ENCODE measurements at places on chromosomes 5 and 9. TPM values are rescaled to one million over a fixed set of nuclear protein-coding genes. Genes with fewer than 3 reads are reported as not detected.
A peak's percentile ranks its signal among the peaks of the same experiment; 100 is the strongest.

GRCh38 chr5:5341531-5342292 is 80.8 kb upstream of the ICE1 start:
- no peak for DNase-seq
- no peaks in the 10 kb centered on the region for H3K36me3 ChIP-seq
- no peak overlapping the region for H3K27ac ChIP-seq
- no peak overlapping the region for H3K4me3 ChIP-seq
- no peaks in the 10 kb centered on the region for H3K27me3 ChIP-seq
- H3K4me1 ChIP-seq = no peaks in the 10 kb centered on the region

DNA sequence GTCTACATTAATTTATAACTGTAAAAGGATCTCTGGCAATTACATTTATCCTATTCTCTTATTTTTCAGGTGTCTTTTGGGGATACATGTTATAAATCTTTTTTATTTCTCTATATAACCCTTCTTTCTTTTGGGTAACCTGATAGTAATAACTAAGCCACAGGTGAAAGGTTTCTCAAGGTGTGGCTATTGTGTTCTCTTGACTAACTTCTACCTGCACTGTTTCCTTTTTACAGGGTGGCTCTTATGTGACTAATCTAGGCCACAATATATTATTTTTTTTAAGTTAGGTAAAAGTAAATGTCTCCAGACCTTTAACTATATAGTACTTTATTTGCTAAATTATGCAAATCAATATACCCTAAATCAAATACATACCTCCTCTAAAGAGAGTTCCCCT is 193.2 kb downstream of the EFNA5 start:
- no peaks in the 10 kb centered on the region for H3K36me3 ChIP-seq
- no peak overlapping the region for H3K4me3 ChIP-seq
- H3K4me1 ChIP-seq = peaks cover 12% of the 10 kb centered on the region
- no peak for DNase-seq
- no peak overlapping the region for H3K27ac ChIP-seq

GRCh38 chr5:52743970-52744369 is 43.7 kb upstream of the ITGA1 start:
- no peaks in the 10 kb centered on the region for H3K36me3 ChIP-seq
- H3K4me1 ChIP-seq = no peaks in the 10 kb centered on the region
- no peak overlapping the region for H3K27ac ChIP-seq
- H3K4me3 ChIP-seq = no peak overlapping the region
- no peaks in the 10 kb centered on the region for H3K27me3 ChIP-seq
- no peak for DNase-seq

- no peaks in the 10 kb centered on the region for H3K36me3 ChIP-seq
- no peak overlapping the region for H3K27ac ChIP-seq
- peaks cover 9% of the 10 kb centered on the region for H3K4me1 ChIP-seq
- H3K4me3 ChIP-seq = no peak overlapping the region
- H3K27me3 ChIP-seq = no peaks in the 10 kb centered on the region
- DNase-seq = no peak
Measured at GRCh38 chr5:79932510-79933504, 58.3 kb downstream of the MTX3 start.

DNA sequence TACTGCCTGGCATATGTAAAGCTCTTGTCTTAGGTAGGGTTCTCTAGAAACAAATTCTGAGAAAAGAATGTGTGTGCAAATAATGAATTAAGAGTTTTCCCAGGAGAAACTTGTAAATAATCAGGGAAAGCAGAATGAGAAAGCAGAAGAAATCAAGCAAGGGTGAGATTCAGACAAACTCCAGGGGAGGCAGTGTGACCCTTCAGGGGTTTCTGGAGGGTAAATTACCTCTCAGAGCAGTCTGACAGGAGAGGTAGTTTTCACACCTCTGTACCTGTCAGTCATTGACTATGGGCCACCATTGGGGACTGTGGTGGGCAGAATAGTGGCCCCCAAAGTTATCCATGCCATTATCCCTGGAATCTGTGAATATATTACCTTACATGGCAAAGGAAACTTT is 124.6 kb downstream of the KCTD16 start:
- no peak overlapping the region for H3K4me3 ChIP-seq
- H3K27me3 ChIP-seq = no peaks in the 10 kb centered on the region
- H3K27ac ChIP-seq = no peak overlapping the region
- no peaks in the 10 kb centered on the region for H3K4me1 ChIP-seq

DNA sequence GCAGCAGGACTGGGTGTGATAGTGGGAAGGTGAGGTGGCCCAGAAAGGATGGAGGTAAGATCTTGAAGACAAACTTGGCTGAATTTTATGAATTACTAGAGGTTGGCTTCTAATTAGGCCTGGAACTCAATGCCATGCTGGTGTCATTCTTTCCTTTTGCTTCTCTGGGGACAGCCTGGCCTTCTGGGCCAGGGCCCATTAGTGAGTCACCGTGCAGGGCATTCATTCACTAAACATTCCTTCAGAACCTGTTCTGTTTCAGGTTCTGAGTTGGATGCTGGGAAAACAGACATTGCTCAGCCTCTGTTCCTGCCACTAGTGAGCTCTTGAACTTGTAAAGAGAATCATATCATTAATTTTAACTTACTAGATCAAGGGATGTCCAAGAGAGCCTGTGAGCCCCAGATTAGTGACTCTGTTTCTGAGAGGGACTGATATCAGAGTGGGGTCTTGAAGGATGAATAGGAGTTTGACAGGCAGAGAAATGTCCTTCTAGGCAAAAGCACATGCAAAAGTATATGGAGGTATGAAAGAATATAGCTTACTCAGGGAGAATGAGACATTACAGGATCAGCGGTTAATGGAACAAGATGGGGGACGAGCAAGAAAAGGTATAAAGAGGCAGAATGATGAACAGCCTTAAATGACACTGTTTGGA is 66.5 kb downstream of the LHX2 start:
- DNase-seq = peak; percentile 27
- no peaks in the 10 kb centered on the region for H3K36me3 ChIP-seq
- no peaks in the 10 kb centered on the region for H3K4me1 ChIP-seq
- no peaks in the 10 kb centered on the region for H3K27me3 ChIP-seq
- no peak overlapping the region for H3K27ac ChIP-seq

GRCh38 chr9:2559192-2560152 is 62.1 kb upstream of the VLDLR start:
- H3K4me1 ChIP-seq = peaks cover 22% of the 10 kb centered on the region
- no peak overlapping the region for H3K4me3 ChIP-seq
- H3K27ac ChIP-seq = peak overlapping the region; percentile 65
- H3K36me3 ChIP-seq = no peaks in the 10 kb centered on the region
- DNase-seq = peak; percentile 90
- H3K27me3 ChIP-seq = no peaks in the 10 kb centered on the region

DNA sequence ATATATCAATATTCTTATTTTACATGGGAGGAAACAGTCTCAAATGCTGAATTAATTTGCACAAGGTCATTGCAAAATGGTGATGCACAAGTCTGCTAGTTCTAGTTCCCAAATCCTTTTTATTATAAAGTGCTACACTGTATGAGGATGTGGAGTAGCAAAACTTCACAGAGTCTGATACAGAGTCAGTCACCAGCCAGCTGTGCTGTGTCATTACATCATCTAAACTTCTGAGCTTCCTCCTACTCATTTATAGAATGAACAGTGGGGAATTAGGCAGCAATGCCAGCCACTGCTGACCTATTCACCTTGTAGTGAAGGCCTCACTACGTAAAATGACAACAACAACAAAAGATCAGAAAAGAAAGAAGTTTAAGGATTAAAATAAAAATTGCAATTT is 357.8 kb downstream of the TMEM167A start:
- H3K27ac ChIP-seq = no peak overlapping the region
- H3K27me3 ChIP-seq = no peaks in the 10 kb centered on the region
- DNase-seq = no peak
- no peaks in the 10 kb centered on the region for H3K4me1 ChIP-seq
- no peaks in the 10 kb centered on the region for H3K36me3 ChIP-seq

GRCh38 chr5:102971676-102972293 is 148.2 kb downstream of the GIN1 start:
- no peak overlapping the region for H3K4me3 ChIP-seq
- H3K27me3 ChIP-seq = no peaks in the 10 kb centered on the region
- DNase-seq = no peak
- no peak overlapping the region for H3K27ac ChIP-seq

DNA sequence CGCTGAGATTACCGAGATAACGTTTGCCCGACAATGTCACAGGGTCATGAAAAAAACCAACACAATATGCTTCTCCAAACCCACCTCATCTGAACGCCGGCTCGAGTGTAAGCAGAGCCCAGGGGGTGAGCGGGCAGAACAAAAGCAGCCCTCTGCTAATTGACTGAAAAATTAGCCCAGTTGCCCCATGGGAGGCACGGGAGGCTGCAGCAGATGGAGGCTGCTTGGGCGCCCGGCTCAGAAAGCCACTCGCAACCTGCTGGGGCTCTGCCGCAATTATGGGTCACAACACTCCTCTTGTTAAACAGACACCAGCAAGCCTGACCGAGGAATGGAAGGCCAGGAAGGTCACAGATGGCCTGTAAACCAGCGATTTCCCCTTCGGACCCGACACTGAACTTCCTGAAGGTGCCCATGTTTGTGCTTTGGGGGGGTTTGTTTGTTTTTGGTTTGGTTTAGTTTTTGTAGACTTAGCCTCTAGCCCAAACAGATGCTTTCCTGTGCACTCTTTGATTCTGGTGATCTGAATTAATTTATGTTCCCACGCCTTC is 104.6 kb upstream of the IRX1 start:
- H3K36me3 ChIP-seq = no peaks in the 10 kb centered on the region
- no peak for DNase-seq
- H3K4me3 ChIP-seq = no peak overlapping the region
- no peaks in the 10 kb centered on the region for H3K4me1 ChIP-seq

DNA sequence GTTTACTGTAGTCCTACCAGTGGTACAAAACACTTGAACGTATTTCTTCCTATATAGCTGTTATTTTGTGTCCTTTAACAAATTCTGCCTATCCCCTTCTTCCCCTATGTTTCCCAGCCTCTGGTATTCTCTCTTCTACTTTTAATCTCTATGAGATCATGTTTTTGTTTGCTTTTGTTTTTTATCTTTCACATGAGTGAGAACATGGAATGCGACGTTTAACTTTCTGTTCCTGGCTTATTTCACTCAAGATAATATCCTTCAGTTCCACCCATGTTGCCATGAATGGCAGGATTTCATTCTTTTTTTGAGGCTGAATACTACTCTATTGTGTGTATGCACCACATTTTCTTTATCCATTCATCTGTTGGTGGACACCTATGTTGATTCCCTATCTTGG is 634.4 kb upstream of the WWC1 start:
- H3K4me1 ChIP-seq = no peaks in the 10 kb centered on the region
- H3K4me3 ChIP-seq = no peak overlapping the region
- no peaks in the 10 kb centered on the region for H3K36me3 ChIP-seq
- no peaks in the 10 kb centered on the region for H3K27me3 ChIP-seq
- H3K27ac ChIP-seq = no peak overlapping the region

- no peaks in the 10 kb centered on the region for H3K36me3 ChIP-seq
- H3K4me1 ChIP-seq = no peaks in the 10 kb centered on the region
- H3K4me3 ChIP-seq = no peak overlapping the region
- H3K27ac ChIP-seq = no peak overlapping the region
- no peak for DNase-seq
Measured at GRCh38 chr9:84617411-84618029, 52.0 kb upstream of the NTRK2 start.

The PCDHGA6 gene
- 5.2 TPM for total RNA-seq

- no peaks in the 10 kb centered on the region for H3K36me3 ChIP-seq
- H3K4me3 ChIP-seq = no peak overlapping the region
- H3K27me3 ChIP-seq = no peaks in the 10 kb centered on the region
Measured at GRCh38 chr9:123344192-123344949, 11.6 kb upstream of the CRB2 start.

GRCh38 chr9:125521462-125522327 is 185.3 kb downstream of the MAPKAP1 start:
- no peak overlapping the region for H3K27ac ChIP-seq
- H3K27me3 ChIP-seq = no peaks in the 10 kb centered on the region
- no peak for DNase-seq

The IL4 gene
- total RNA-seq = not detected

GRCh38 chr5:165616490-165617405 is 2111.3 kb downstream of the MAT2B start:
- no peaks in the 10 kb centered on the region for H3K4me1 ChIP-seq
- no peaks in the 10 kb centered on the region for H3K36me3 ChIP-seq
- no peaks in the 10 kb centered on the region for H3K27me3 ChIP-seq
- H3K27ac ChIP-seq = no peak overlapping the region

GRCh38 chr9:130743656-130744055 is 50.1 kb downstream of the EXOSC2 start:
- H3K4me3 ChIP-seq = no peak overlapping the region
- no peaks in the 10 kb centered on the region for H3K27me3 ChIP-seq
- H3K36me3 ChIP-seq = no peaks in the 10 kb centered on the region
- no peak for DNase-seq

DNA sequence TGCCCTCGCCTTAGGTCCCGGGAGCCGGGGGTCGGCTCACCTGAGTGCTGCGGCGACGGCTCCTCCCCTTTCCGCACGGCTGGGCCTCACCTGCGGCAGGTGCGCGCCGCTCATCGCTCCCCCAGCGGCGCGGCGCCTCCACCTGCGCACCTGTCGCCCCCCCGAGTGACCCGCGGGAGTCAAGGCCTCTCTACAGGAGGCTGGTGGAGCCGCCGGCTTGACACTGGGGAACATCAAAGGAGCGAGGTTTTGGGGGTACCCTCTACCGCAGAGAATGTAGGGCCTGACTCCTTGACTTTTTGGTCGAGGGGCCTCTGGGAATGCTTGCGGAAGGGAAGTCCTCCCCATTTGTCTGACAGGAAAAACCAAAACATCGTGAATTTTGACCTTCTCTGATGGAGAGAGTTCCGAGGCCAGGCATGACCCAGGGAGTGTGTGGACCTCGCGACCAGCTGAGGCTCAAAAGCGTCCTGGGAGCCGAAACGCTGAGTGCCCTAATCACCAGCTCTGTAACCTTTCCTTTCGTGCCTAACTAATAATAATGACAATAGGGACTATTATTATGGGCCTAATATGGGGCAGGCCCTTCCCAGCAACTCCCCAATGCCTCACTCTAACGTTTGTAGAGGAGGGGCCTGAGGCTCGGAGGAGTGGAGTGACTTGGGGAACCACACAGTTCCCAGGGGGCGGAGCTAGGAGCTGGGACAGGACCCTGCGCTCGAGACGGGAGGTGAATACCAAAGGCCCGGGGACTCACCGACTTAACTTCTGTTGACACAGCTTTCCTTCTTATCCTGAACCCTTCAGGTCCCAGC is 714 bp upstream of the IER5L start:
- no peak for DNase-seq
- peaks cover 36% of the 10 kb centered on the region for H3K4me1 ChIP-seq
- H3K27ac ChIP-seq = no peak overlapping the region

DNA sequence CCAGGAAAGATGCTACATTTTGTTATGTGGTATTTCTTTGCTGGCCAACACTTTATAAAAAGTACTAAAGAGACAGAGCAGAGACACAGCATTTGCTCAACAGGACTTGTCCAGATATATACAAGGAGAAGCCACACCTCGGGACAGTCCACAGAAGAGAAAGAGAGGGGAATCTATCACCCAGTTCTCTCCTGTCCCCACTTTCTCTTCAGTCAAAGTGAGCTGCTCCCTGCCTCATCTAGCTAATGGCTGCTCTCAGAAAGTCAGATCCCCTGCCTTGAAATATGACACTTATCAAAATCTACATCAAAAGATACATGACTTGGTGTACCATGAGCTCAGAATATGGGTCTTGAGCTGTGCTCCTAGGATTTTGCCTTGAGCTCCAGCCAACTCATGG is 86.7 kb upstream of the SPDL1 start:
- no peak overlapping the region for H3K27ac ChIP-seq
- H3K4me1 ChIP-seq = no peaks in the 10 kb centered on the region
- no peaks in the 10 kb centered on the region for H3K27me3 ChIP-seq
- no peak for DNase-seq
- no peaks in the 10 kb centered on the region for H3K36me3 ChIP-seq

The SLC22A4 gene
- not detected for total RNA-seq

Measured in body of pancreas (tissue), 4 donors.